ENCODE measurements at places on chromosomes 13 and 19. TPM values are rescaled to one million over a fixed set of nuclear protein-coding genes. Genes with fewer than 3 reads are reported as not detected.

DNA sequence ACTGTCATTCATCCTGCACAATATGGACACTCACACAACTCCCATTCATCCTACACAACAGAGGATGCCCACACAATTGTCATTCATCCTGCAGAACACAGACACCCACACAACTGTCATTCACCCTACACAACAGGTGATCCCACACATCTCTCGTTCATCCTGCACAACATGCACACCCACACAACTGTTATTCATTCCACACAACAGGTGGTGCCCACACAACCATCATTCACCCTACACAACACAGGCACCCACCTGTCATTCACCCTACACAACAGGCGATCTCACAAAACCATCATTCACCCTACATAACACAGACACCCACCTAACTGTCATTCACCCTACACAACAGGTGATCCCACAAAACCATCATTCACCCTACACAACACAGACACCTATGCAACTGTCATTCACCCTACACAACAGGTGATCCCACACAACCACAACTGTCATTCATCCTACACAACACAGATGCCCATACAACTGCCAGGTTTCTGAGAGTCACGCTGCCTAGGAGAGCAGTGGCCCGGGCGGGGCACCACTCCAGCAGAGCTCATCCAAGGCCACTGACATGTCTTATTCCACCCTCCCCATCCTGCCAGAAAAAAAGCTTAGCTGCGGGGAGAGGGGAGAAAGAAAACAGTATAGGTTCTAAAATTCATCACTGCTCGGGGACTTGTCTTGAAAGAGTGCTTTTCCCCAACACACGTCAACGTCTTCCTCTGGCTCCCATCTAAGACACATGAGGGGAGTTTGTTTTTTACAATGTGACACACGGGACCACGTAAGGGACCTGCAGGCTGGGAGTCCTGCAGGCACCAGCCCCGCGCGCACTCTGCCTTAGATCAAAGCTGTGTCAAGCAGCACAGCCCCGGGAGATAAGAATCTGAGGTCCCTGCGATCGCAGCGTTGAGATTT, 44.0 kb downstream of the KLF2 start:
- no peak for DNase-seq

The CCNA1 gene
- total RNA-seq, result 2.0 TPM

GRCh38 chr19:56838024-56838908, 2.3 kb downstream of the PEG3 start:
- peak; percentile 80 for DNase-seq

The MIR17HG gene
- total RNA-seq, result 0.65 TPM

GRCh38 chr13:101415358-101416174, 742 bp downstream of the NALCN start:
- DNase-seq, result no peak

The CNMD gene
- total RNA-seq, result not detected

- DNase-seq, result no peak
These were observed 1036.5 kb downstream of the SLITRK5 start for GRCh38 chr13:88707646-88708045.

DNA sequence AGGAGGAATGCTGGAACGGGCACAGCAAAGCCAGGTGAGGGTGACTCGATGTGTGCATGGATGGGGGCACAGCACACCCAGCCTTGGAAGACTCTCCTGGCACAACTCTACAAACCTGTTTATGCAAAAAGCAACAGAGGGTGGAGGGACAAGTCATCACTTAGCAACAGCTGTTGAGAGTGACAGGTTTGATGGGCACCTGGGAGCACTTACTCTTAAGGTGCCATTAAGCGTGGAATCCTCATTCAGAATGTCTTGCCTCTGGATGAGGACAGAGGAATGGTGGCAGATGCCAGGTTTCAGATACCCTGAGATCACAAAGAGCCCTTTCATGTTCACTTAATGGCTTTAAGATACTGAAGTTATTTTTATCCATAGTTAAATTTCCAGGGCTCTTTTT, 97.0 kb downstream of the DCT start:
- DNase-seq, result no peak

DNA sequence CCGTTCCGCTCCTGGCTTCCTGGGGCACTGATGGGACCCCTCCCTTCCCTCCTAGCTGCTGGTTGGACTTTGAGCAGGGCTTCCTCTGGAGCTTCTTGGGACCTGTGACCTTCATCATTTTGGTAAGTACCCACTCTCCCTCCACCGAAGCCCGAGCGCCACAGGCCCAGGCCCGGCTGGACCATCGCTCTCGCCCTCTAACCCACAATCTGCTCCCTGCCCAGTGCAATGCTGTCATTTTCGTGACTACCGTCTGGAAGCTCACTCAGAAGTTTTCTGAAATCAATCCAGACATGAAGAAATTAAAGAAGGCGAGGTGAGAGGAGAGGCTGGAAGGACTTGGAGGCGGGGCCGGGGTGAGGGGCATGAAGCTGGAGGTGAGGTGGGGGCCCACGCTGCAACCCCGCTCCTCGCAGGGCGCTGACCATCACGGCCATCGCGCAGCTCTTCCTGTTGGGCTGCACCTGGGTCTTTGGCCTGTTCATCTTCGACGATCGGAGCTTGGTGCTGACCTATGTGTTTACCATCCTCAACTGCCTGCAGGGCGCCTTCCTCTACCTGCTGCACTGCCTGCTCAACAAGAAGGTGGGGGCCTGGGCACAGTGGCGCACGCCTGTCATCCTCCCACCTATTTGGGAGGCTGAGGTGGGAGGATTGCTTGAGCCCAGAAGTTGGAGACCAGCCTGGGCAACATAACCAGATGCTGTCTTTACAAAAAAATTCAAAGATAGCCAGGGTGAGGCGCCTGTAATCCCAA, 12.3 kb downstream of the DDX39A start:
- no peak for DNase-seq

- no peak for DNase-seq
These were observed 29.2 kb downstream of the ZNF844 start for GRCh38 chr19:12093777-12094176.

DNA sequence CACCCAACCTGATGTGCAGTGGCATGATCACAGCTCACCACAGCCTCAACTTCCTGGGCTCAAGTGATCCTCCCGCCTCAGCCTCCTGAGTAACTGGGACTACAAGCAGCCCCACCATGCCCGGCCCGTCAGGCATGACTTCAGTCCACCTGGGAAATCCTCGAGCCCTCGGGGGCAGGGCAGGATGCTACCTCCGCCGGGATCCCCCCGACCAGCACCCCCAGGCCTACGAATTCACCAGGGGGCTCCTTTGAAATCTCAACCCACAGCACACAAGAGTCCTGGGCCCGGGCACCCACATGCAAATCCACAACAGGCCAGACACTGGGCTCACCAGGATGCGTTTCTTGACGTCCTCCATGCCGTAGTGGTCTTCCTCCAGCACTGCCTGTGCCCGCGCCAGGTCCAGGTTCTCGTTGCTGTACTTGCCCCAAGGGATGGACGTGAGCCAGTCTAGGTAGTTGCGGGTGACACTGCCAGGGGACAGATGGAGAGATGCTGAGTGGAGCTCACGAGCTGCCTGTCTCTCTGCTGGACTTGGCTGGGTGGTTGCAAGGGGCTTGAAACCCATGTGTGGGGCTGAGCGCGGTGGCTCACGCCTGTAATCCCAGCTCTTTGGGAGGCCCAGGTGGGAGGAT, 10.5 kb downstream of the RPL36 start:
- DNase-seq, result no peak

The NANOS2 gene
- not detected for total RNA-seq

The ZNF579 gene
- total RNA-seq, result 12.2 TPM

GRCh38 chr19:30066781-30067759, 125.0 kb downstream of the URI1 start:
- peak; percentile 63 for DNase-seq

The CD22 gene
- 0.70 TPM for total RNA-seq

Data from cardiac septum (tissue), 1 donor.